ENCODE measurements at places on chromosomes 1 and 21.
A peak's percentile ranks its signal among the peaks of the same experiment; 100 is the strongest.

GRCh38 chr1:73356485-73356884, 841.5 kb downstream of the LRRIQ3 start:
- no peak overlapping the region for H3K27ac ChIP-seq
- DNase-seq, result no peak
- H3K27me3 ChIP-seq, result no peaks in the 10 kb centered on the region
- no peak overlapping the region for H3K4me3 ChIP-seq

DNA sequence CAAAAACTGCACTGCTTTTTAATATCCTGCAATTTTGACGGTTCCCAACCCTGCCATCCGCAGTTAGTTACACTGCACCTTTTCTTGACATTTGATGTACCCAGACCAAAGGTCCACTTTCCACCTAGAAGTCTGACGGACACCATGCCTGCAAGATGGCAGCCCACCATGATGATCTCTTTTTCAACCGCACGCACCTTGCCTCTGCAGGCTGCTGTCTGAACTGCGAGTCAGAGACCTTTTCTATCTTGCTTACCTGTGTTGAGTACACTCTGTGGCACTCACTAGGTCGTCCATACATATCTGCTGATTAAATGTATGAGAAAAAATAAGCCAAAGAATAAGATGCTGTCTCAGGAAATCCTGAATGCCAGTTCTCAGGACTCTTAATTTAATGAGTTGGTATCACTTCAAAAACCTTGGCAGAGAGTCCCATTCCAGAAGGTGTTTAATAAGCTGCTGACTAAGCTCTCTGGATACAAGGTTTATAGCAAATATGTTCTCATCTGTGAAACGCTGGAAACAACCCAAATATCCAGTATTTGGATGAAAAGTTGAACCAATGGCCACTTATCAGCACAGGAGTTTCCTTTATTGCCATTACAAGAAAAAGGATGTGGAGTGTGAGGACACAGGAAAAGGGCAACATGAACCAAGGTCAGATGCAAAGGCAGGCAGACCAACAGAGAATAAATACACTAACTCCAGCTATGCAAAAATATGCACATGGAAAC, 37.9 kb downstream of the GNG12 start:
- no peaks in the 10 kb centered on the region for H3K36me3 ChIP-seq
- no peak for DNase-seq
- no peak overlapping the region for H3K27ac ChIP-seq
- no peak overlapping the region for H3K4me3 ChIP-seq
- H3K4me1 ChIP-seq, result no peaks in the 10 kb centered on the region

DNA sequence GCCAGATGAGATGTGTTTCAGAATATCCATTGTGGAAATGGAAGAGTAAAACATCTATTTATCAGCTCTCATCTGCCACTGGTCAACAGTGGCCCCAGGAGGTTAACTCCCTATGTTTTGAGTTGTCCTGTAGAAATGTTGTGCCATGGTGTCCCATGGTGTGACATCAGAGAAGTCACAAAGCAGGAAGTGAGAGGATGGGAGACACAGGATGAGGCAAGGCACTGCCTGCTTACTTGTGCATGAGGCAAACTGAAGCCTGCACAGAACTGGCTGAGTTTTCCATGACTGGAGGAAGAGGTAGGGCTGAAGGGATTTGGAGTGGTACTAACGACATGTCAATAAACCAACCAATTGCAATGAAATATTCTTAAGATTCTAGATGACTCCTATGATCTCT, 131.5 kb upstream of the ZNF644 start:
- H3K36me3 ChIP-seq, result no peaks in the 10 kb centered on the region
- peaks cover 5% of the 10 kb centered on the region for H3K27me3 ChIP-seq
- DNase-seq, result no peak
- no peak overlapping the region for H3K27ac ChIP-seq

GRCh38 chr1:246492611-246493245, 14.4 kb downstream of the SMYD3 start:
- no peak for DNase-seq
- H3K27ac ChIP-seq, result no peak overlapping the region
- H3K27me3 ChIP-seq, result no peaks in the 10 kb centered on the region

DNA sequence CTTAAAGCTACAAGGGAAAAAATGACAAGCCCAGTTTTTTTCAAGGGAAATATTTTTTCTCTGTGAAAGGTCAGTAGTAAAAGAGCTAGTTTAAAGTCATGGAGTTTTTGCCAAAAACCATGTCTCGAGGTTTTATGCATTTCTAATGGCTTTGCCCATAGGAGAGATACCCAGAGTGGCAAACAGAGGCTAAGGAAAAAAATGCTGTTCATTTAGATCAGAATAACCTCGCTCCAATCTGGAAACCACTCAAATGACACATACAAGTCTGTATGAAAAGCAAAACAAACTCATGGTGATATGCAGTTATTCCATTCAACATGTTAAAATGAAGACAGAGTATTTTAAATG, 36.9 kb upstream of the EDEM3 start:
- no peak overlapping the region for H3K27ac ChIP-seq
- no peak overlapping the region for H3K4me3 ChIP-seq
- H3K4me1 ChIP-seq, result peaks cover 3% of the 10 kb centered on the region
- DNase-seq, result no peak
- no peaks in the 10 kb centered on the region for H3K36me3 ChIP-seq

DNA sequence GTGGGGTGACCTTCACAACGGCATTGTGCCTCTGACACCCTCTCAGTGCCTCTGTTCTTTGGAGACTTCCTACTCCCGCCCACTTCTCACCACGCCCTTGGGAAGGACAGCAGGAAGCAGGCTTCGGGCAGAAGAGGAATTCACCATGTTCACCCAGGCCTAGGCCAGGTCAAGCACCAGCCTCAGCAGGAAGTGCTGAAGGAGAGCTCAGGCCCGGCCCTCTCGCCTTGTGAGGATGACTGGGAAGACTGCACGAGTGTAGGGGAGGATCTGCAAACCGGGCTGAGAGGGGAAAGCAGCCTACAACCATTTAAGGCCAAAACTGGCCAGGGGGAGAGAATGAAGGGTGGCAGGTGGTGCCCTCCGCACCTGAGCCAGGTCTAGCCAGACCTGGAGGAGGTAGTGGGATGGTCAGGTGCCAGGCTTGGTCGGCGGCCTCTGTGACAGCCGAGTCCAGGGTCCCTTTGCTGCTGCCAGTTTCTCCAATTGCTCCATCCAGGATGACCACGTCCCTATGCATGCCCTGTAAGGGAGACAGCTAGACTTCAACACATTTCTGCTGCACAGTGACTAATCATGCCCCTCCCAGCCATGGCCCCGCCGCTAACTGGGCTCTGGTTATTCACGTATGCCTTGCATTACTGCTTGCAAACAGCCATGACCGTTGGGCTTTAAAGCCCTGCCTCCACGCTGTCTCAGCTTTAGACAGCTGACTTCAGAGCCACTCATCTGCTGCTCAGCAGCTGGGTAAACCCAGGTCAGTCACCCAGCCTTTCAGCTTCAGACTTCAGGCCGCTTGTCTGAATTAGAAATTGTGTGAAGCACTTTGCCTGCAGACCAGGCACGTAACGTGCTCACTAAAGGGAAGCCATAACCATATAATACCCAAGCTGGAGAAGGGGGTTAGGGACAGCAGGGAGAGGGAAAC, 8.9 kb downstream of the MRTO4 start:
- H3K4me3 ChIP-seq, result no peak overlapping the region
- H3K27ac ChIP-seq, result no peak overlapping the region
- peaks cover 49% of the 10 kb centered on the region for H3K36me3 ChIP-seq
- DNase-seq, result no peak

DNA sequence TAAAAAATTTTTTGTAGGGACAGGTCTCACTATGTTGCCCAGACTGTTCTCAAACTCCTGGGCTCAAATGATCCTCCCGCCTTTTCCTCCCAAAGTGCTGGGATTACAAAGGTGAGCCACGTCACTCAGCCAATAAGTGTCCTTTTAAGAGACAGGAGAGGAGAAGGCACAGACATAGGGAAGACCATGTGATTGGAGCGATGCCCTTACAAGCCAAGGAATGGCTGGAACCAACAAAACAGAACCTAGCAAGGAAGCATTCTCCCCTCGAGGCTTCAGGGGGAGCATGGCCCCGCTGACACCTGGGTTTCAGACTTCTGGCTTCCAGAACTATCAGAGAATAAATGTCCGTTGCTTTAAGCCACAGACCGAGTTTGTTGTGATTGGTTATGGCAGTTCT, 37.0 kb downstream of the NDUFS5 start:
- H3K27ac ChIP-seq, result no peak overlapping the region
- no peaks in the 10 kb centered on the region for H3K27me3 ChIP-seq
- DNase-seq, result no peak
- H3K4me1 ChIP-seq, result no peaks in the 10 kb centered on the region
- no peak overlapping the region for H3K4me3 ChIP-seq
- H3K36me3 ChIP-seq, result peaks cover 2% of the 10 kb centered on the region

DNA sequence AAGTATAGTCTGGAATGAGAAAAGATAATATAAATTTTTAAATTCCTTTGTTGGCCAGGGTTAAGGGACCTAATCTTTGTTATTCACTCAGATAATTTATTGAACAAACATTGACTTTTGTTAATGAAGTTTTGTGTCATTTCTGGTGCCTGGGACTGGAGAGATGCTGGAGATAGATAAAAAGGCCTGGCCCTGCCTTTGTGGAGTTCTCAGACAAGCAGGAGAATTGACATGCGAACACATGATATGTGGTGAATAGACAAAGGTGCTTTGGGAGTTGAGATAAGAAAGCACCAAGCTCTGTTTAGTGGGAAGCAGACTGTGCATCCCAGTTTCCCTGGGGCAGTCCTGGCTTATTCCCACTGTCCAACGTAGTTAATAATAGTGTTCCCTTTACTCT, 8.5 kb downstream of the C1orf21 start:
- no peak for DNase-seq
- no peak overlapping the region for H3K4me3 ChIP-seq
- no peak overlapping the region for H3K27ac ChIP-seq
- H3K27me3 ChIP-seq, result peaks cover 26% of the 10 kb centered on the region
- no peaks in the 10 kb centered on the region for H3K4me1 ChIP-seq

GRCh38 chr1:47434051-47434842, 3.6 kb upstream of the FOXD2 start:
- peaks cover 51% of the 10 kb centered on the region for H3K27me3 ChIP-seq
- no peak for DNase-seq
- H3K4me1 ChIP-seq, result peaks cover 45% of the 10 kb centered on the region
- peak overlapping the region; percentile 50 for H3K4me3 ChIP-seq

DNA sequence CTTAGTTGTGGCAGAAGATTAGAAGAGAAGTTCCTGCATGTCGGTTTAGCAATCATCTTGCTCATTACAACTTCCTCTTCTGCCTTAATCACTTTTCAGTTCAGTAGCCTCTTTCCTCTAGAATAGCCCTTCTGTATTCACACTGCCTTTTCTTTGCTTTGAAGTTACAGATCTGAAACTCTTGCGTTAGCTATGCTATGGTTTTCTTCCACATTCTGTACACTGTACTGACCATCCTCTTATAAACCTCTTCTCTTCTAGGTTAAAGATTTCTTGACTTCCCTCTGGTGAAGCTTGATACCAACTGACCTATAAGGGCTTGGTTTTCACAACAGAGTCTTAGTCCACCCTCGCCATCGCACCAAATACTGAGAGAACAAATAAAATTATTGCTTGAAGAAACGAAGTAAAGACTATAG, 35.0 kb downstream of the C21orf91 start:
- peak overlapping the region; percentile 86 for H3K4me3 ChIP-seq
- no peaks in the 10 kb centered on the region for H3K27me3 ChIP-seq
- peaks cover 16% of the 10 kb centered on the region for H3K36me3 ChIP-seq
- H3K4me1 ChIP-seq, result peaks cover 95% of the 10 kb centered on the region
- no peak for DNase-seq

DNA sequence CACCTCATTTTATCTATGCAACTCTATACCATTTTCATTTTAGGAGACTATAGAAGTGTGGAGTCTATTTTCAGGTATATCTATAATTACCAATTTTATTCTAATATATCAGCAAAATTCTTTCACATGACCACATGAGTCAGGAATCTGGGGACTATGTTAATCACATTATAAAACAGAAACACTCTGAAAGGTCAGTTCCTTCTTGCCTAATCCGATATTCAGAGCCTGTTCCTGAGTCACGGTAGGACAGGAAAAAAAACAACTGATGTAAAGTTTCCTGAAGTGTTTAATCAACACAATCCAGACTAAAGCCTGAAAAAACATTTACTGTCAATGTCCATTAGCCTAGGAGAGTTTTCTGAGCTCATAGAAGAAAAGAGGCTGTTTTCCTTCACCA, 1902.3 kb downstream of the NCAM2 start:
- H3K27me3 ChIP-seq, result no peaks in the 10 kb centered on the region
- no peaks in the 10 kb centered on the region for H3K36me3 ChIP-seq
- no peaks in the 10 kb centered on the region for H3K4me1 ChIP-seq
- no peak overlapping the region for H3K27ac ChIP-seq
- no peak for DNase-seq

DNA sequence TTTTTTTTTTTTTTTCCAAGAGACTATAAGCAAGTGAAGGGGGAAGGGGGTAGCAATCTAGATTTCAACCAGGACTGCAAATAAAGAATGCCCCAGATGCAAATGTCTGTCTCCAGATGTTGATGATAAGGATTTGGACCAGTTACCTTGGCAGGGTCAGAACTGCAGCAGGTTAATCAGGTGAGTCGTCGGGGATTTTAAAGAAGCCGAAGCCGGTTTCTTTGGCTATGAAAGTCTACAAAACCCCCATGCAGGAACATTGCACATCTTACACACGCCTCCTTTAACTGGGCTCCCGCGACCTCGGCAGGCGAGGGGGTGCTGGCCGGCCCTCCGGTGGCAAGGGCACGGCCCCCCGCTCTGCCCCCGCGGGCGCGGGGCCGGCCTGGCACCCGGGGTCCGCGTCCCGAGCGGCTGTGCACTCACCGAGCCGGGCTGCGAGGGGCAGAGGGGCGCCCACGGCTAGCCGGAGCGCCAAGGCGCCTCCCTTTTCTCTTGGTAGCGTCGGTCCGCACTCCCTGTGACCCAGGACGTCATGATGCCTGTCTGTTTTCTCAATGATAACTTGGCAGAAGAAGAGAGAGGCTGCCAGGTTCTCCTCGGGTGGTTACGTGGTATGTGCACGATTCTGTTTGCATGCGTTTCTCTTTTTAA, 366.3 kb upstream of the ESRRG start:
- H3K36me3 ChIP-seq, result no peaks in the 10 kb centered on the region
- H3K4me3 ChIP-seq, result no peak overlapping the region
- H3K4me1 ChIP-seq, result no peaks in the 10 kb centered on the region
- no peak for DNase-seq
